Stimulated activated CD4-positive, alpha-beta T cell treated with anti-CD3 and anti-CD28 coated beads, Interleukin-1b, Interleukin-23, amount 100 ng/mL, for 1 hour (primary cell): ENCODE measurements at places on chromosomes 3 and 15.

GRCh38 chr15:78811825-78812183 lies 540 bp upstream of the ADAMTS7 start:
- DNase-seq = no peak

DNA sequence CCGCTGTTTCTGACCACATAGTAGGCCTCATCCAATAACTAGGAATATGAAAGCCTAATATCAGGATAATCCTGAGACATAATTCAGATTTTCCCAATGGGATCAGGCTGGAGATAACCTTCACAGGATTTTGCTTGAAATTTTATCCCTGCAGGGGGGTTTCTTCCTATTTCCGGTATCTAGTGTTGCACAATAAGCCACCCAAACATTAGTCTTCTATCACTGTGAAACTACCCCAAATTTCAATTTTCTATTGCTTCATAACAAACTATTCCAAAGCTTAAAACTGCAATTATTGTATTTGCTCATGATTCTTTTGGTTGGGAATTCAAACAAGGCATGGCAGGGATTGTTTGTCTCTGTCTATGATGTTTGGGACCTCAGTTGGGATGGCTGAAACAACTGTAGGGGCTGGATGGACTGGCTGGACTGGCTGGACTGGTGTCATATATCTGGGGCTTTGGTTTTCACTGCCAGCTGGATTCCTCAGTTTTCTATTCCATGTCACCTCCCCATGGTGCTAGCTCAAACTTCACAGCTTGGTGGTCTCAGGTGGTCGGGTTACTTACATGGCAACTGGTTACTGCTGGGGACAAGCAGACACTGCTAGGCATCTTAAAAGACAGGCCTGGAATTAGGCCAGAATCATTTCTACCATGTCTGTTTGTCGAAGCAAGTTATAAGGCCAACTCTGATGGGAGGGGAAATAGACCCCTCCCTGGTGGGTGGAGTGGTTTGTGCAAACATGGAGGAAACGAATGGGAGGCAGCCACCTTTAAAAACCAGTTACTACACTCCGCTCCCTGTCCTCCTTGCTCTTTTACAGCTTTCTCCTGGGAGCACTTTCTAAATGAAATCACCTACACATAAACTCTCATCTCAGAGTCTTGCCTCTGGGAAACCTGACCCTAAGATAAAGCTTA lies 88.2 kb upstream of the STT3B start:
- DNase-seq = no peak

- no peak for DNase-seq
Observed at GRCh38 chr3:121529308-121529707, 16.5 kb downstream of the POLQ start.

GRCh38 chr3:128736601-128737000 lies 10.6 kb downstream of the RAB7A start:
- DNase-seq = no peak

- no peak for DNase-seq
Observed at GRCh38 chr3:28850186-28850585, 430.7 kb upstream of the RBMS3 start.

DNA sequence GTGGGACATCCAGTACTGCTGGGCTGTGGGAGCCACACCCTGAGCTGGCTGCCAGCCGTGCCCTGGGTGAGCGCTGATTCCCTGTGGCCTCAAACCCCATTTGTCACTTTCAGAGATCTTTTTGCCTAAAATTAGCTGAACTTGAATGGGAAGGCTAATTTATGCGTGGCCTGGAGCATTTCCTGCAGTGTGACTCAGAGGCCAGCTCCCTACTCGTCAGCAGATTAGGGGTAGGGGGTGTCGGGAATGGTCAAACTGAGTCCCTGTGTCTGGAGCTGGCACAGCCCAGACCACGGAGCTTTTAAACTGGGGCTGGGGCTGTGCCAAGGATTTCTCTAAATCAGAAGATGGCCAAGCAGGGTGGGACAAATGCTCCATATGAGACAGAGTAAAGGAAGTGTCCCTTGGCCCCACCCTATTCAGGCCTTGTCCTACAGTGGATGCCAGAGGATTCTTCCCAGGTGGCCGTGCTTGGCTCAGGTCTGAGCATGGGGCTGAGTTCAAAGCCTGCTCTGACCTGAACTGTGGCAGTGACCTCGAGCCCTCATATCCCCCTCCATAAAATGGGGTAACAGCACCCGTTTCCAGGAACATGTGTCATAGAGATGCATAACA lies 59.7 kb downstream of the ATP2B2 start:
- no peak for DNase-seq

GRCh38 chr3:179149406-179149867 lies 1.3 kb downstream of the PIK3CA start:
- no peak for DNase-seq

- DNase-seq = no peak
Observed at GRCh38 chr3:156433910-156434309, 121.0 kb downstream of the SSR3 start.

- DNase-seq = no peak
Observed at GRCh38 chr15:75723171-75723846, 10.7 kb upstream of the CSPG4 start.

GRCh38 chr15:80776420-80777045 lies 2.6 kb upstream of the CEMIP start:
- DNase-seq = no peak

DNA sequence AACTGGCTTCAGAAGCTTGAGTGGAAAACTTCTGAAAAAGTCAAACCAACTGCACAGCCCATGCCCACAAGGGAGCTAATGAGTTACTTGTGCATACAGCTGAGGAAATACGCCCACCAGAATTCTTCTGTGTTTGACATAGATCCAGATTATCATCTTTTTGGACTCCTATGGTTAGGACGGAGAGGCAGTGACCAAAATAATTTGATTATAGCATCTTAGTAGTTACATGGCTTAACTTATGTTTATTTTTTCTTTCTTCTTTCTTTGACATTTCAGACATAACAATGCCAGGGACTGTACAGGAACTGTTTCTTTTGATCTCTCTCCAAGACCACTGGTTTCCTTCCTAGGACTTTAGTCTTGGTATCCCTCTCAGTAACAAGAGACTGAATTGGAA lies 246.1 kb upstream of the RASGRP1 start:
- no peak for DNase-seq

GRCh38 chr3:162777118-162777517 lies 1280.5 kb downstream of the OTOL1 start:
- no peak for DNase-seq

DNA sequence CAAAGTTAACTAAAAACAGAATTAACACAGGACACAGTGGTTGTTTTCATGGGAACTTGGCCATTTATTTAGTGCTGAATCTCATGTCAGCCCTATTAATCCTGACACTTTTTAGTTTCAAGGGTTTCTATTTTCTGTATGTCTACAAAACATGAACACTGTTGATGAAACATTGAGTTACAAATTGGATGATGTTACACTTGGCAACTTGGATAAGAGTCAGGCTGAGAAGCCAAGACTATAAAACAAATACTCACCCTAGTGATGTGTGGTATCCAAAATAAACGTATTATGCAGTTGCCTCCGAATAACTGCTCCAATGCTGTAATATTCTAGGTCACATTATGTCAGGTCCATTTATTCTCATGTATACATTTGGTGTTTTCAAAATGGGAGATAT lies 349.6 kb downstream of the ZIC1 start:
- no peak for DNase-seq
